Stomach (tissue), 19 donors: ENCODE measurements at places on chromosomes 4 and X.

- DNase-seq: no peak
Observed at GRCh38 chrX:9440116-9440844, 24.6 kb upstream of the TBL1X start.

GRCh38 chr4:77044461-77045150 lies 31.2 kb downstream of the CCNI start:
- DNase-seq: no peak

GRCh38 chr4:7760228-7760627 lies 179.4 kb downstream of the AFAP1 start:
- no peak for DNase-seq

GRCh38 chrX:49958727-49959485 lies 36.5 kb downstream of the CLCN5 start:
- DNase-seq: no peak

DNA sequence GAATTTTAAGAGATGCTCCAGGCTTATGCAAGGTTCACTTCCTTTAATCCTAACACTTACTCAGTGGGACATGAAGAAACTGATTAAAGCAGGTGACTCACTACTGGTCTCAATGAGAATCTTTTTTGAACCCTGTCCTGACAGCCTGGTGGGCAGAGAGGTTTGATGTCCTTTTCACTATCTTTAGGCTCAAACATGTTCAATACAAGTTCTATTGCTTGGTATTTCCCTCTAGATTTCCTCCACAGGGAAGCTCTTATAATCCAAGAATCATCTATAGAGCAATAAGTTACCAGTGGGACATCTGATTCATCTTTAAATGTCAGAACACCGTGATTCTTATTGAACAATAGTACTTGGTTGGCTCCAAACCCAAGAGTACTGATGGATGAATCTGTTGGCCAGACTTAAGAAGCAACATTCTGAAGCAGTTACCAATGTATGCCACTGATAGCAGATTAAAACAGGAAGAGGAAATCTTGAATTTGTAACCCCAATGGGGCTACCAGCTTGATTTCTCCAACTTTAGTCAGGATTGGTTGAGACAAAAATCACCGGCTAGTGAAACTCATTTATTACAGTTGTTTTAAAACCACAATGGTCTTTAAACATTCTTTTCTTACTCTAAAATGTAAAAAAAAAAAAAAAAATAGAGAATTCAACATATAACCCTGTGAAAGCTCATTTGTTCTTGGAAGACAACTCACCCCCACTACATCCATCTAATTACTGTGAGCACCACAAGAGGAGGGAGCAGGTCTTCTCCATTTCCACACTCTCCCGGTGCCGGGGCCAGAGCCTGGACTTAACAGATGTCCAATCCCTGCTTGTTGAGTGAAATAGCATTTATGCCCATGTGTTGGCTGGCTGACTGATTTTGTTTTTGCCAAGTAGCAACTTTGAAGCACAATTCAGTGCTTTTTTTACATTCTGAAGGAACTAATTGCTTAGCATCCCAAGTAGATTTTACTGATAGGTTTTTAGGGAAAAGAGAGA lies 43.3 kb downstream of the FGFBP1 start:
- no peak for DNase-seq
